ENCODE measurements at places on chromosomes 11 and 22.

GRCh38 chr22:29316141-29316828 lies 788 bp upstream of the RASL10A start:
- no peak for DNase-seq

- no peak for DNase-seq
Measured at GRCh38 chr11:80569832-80570231, 1129.0 kb upstream of the TENM4 start.

GRCh38 chr11:91394727-91395414 lies 829.7 kb upstream of the FAT3 start:
- DNase-seq: no peak

DNA sequence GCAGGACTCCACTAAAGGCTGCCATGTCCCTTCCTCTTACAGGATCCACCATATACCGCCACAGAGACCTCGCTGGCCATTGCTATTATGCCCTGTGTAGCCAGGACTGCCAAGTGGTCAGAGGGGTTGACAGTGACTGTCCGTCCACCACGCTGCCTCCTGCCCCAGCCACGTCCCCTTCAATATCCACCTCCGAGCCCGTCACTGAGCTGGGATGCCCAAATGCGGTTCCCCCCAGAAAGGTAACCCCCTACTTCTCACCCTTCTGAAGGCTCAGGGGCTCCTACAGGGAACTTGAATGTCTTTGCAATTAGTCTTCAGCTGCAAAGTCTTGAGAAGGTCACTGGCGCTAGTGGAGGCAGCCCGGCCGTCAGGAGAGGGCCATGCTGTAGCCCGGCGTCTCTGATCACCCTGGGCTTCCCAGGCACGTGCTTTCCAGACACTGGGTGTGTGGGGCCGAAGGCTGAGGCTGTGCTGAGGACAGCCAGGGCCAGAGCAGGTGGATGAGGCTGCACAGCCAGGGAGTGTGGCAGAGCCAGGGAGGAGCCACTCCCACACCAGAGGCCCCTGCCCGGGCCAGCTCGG lies 30.0 kb upstream of the MUC5B start:
- DNase-seq: no peak

GRCh38 chr11:43681401-43681942 lies 934 bp downstream of the HSD17B12 start:
- DNase-seq: peak; percentile 31

DNA sequence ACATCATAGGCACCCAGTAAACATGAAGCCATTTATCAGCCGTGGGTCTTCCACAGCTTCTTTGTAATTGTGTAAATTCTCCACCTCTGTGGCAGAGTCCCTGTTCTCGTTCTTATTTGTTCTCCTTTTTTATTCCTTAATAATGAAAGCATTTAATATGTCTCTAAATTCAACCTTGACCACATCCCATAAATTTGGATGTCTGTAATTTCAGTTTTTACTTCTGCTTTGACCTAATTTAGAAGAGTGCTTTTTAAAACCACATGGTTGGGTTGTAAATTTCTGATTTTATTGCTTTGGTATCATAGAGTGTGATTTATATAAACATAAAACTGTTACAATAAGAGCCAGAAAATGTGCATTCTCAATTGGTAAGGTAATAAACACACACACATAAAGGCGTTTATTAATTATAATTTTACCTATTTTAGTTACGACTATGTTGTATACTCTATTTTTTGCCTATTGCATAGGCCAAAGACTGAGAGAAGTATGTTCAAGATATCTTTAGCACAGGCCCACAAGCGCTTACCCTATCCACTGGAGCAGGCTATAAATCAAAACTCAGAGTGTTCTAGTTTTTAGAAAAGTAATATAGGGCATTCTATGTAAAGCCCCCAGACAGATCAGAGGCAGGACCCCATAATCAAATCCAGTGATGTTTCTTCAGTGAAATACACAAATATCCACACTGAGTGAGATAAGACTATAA lies 58.0 kb upstream of the CCND1 start:
- DNase-seq: no peak

DNA sequence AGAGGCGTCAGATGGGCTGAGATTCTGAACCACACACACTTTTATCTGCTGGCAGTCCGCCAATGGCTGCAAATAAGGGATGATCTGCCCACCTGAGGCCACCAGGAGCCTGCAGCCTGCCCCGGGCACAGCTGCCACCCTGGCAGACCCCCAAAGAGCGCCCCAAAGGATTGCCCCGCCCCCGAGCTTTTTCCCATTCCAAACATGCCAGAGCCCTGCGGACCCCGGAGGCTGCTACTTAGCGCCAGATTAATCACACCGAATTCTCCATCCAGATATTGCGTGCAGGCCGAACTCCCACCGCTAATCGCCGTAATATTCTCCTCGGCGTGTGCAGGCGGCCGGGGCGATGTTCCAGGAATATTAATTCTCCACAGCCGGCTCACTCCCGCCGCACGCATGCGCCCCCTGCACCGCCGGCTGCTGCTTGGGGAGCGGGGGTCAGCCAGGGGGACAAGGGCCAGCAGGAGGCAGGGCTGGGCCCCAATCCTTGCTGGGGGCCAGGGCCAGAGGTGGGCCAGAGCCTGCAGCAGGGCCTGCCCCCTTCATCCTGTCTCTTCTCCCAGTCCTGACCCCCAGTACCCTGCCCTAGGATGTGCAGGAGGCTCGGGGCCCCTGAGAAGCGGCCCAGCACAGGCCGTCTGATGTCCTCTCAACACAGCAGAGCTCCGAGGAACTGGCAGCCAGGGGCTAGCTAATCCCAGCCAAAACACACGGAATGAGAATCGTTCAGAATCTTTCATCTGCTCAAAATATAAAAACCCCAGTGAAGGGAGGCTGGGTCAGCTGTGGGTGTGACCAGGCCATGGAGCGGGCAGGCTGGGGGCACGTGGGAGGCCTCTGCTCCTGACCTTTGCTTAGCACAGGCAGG lies 19.5 kb upstream of the TCF20 start:
- DNase-seq: peak; percentile 43

- DNase-seq: peak; percentile 92
Measured at GRCh38 chr11:74726547-74727182, 4.6 kb downstream of the CHRDL2 start.

DNA sequence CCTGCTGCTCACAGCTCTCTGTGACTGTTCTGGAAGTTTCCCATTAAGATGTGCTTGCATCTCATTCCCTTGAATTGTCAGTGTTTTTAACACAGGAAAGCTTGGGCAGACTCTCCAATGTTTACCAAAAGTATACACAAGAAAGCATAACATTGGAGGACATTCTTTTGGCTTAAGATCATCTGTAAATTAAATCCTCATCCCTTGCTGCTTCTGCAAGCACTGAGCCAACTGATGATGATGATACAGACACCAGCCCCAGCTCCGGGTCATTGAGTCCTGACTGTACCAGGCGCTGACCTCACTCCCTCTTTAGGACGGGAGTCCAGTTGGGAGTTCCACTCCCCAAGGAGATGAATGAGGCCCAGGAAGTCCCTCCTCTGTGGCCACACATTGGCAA lies 23.8 kb downstream of the CD82 start:
- DNase-seq: peak; percentile 49

DNA sequence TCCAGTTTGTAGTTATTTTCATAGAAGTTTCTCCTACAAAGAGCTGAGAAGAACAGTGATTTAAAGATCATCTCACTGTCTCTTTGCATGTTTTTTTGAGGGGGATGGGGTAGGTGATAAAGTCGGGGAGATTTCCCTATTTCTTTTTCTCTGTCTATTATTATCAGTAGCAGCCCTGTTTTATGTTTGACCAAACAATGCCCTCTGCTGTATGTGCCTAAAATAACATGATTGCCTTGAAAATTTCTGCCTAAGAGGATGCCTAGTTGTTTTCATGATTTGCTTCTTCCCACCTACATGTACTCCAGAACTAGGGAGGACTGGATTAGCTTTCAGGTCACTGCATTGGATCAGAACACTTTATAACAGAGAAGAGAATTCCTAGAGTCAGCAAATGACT lies 1330.2 kb downstream of the LRRC4C start:
- no peak for DNase-seq

DNA sequence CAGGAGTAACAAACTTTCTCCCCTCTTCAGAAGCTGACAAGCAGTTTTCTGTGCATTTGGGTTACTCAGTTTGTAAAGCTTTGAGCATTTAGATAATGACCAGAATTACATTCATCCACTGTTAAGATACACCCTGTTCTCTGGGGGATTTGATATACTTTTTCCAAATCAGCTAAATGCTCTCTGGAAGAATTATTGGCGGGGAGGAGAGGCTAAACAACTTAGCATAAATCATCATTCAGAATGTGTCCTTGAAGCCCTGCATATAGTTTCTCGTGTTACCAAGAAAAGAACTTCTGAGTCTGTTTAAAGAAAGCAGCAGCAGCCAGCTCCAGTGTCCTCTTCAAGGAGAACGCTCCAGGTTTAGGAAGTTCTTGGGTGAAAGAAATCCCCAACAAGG lies 54.9 kb upstream of the LDLRAD3 start:
- no peak for DNase-seq

- DNase-seq: peak; percentile 77
Measured at GRCh38 chr22:30310881-30311771, 15.6 kb downstream of the TBC1D10A start.

DNA sequence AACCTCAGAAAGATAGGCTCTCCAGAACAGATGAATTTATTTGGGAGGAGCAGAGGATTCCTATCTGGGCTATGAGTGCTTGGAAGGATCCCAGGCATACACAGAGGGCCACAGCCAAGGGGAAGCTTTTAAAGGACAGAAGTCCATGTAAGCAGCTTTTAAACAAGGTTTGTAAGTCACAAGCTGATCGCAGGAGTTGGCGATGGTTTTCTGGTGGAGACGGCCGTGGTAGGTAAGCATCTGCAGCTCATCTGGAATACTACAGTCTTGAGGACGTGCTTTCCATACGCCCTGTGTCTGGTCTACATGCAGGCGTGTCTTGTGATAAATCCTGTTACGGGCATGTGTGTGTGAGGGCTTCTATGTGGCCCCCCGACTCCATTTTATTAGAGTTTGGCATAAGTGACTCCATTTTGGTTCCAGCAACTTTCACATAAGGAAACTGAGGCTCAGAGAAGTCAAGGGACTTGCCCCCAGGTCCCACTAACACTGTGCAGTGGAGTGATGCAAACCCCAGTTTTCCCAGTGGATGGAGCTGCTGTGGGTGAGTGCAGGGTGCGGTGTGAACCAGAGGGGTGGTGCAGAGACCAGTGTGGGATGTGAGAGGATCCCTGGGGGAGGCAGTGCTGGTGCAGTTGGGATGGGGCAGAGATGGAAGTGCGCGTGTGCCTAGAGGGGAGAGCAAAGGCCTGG lies 11.8 kb upstream of the ACY3 start:
- DNase-seq: peak; percentile 4

DNA sequence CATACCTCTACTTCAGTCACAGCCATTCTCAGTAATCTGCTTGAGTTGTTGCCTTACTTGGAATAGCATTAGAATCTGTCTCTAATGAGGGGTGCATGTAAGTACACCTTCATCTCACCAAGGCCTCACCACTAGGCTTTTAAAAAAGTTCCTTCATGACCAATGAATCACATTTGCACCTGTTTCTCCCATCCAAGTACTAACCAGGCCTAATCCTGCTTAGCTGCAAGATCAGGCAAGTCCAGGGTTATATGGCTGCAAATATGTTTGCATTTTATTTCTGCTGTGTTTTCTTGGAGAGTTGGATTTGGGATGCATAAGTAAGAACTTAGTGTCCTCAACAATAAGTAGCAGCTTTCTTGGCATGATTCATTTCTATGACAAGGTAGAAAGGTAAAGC lies 66.9 kb downstream of the BBOX1 start:
- no peak for DNase-seq

GRCh38 chr11:9884601-9885000 lies 220.7 kb downstream of the SWAP70 start:
- DNase-seq: peak; percentile 11

DNA sequence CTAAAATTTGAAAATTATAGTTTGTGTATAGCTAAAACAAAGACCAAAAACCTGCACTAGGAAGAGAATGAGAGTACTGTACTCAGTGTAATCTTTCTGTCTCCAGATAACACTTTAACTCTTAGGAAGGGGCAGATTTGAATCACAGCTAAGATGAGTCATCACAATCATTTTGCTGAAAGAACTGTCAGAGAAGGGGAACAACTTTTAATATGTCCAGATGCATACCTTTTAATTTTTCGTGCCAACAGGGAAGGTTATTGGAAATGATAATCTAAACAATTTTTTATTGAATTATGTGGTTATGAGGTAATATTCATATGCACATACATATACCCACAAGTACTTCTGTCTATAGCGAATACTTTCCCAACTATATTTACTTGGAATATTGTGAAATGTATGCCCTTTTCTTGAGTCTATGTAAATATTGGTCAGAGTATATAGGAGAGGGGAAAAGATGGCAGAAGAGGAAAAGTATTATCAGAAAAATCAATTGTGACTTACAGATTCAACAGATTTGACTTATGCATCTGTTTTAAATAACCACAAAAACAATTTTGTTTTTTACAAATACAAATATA lies 51.1 kb upstream of the MUC15 start:
- DNase-seq: no peak

DNA sequence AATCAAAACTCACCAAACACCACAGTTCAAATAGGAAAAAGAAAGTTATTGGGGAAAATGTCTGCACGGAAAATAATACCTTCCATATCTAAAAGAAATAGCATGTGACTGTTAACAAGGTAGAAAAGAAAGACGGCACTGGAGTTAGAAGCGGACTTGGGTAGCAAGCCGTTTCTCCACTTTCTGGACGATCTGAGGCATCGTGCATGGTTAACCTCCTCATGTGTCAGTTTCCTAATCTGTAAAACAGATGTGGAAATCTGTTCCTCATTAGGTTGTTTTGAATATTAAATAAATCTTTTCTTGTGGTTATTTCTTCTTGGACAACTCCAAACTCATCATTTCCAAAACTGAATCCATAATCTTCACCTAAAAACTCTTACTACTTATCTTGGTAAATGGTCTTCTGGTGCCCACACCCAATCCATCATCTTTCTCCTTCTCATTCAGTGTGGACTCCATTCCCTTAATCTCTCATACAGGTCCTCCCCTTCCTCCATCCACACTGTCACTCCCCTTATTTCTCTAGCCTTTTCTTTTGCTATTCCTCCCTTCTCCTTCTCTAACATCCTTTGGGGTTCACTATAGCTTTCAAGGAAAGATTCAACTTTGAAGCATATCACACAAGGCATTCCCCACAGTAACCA lies 53.5 kb downstream of the VSIG10L2 start:
- peak; percentile 18 for DNase-seq

DNA sequence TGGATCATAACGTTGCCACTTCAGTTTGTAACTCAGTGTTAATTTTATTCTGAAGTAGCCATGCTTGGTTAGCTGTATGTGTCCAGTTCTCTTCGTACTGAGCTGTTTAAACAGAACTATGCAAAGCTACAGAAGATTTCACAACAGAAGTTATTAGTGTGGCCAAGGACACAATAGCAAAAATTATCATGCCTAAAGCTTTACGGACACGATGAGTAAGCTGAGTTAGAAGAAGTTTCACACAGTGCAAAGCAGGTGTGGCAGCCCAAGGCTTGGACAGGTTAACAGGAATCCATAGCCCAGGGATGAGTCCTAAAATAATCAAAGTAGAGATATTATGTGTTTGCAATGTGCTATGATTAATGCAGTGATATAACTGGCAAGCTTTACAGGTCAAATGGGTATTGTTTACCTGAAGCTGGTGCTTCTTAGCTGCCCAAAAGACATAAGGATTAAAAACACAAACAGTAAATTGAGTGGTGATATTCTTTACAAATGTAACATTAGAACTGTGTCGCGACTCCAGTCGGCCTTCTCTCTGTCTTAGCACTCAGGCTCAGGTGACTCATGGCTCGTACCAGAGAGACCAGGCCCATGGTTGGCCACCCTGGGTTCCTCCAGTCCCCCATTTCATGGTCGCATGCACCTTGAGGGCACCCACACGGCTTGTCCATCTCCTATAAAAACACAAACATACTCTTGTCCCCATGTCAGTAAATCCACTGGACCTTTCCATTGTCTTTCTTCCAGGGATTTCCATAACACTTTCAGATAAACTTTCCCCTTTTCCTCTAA lies 35.5 kb upstream of the NCAM1 start:
- no peak for DNase-seq

Measured in GM03348 (cell line).